ENCODE measurements at places on chromosomes 4 and X.

DNA sequence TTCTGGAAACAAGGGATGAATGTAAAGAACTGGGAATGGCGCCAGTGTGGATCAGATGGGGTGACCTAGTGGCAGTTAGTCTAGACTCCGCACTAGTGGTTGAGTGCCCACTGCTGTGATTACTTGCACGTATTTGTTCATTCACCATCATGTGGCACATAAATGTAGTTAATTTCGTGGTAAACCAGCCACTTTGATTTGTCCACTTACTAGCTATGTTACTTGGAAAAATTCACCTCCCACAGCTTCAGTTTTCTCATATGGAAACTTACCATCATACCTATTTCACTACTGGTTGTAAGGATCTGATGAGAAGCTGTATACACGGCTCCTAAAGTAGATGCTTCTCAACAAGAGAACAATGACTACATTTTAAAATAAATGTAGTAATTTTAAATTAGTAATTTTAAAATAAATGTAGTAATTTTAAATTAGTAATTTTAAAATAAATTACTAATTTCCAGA lies 394 bp upstream of the DYNLT3 start:
- DNase-seq: no peak

DNA sequence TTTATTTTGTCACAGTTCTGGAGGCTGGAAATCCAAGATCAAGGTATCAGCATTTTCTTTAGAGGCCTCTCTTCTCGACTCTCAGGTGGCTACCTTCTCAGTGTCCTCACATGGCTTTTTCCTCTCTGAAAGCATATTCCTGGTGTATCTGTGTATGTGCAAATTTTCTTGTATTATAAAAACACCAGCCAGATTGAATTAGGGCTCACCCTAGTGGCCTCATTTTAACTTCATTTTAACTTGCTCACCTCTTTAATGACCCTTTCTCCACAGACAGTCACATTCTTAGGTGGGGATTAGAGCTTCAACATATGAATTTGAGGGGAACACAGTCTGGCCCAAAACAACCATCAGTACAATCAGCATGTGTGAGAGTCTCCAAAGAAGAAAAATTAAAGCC lies 542.4 kb upstream of the FAM241A start:
- DNase-seq: no peak

- no peak for DNase-seq
Measured at GRCh38 chrX:47595716-47596251, 13.5 kb downstream of the TIMP1 start.

- no peak for DNase-seq
Measured at GRCh38 chr4:160159457-160159856, 1056.6 kb downstream of the RAPGEF2 start.

DNA sequence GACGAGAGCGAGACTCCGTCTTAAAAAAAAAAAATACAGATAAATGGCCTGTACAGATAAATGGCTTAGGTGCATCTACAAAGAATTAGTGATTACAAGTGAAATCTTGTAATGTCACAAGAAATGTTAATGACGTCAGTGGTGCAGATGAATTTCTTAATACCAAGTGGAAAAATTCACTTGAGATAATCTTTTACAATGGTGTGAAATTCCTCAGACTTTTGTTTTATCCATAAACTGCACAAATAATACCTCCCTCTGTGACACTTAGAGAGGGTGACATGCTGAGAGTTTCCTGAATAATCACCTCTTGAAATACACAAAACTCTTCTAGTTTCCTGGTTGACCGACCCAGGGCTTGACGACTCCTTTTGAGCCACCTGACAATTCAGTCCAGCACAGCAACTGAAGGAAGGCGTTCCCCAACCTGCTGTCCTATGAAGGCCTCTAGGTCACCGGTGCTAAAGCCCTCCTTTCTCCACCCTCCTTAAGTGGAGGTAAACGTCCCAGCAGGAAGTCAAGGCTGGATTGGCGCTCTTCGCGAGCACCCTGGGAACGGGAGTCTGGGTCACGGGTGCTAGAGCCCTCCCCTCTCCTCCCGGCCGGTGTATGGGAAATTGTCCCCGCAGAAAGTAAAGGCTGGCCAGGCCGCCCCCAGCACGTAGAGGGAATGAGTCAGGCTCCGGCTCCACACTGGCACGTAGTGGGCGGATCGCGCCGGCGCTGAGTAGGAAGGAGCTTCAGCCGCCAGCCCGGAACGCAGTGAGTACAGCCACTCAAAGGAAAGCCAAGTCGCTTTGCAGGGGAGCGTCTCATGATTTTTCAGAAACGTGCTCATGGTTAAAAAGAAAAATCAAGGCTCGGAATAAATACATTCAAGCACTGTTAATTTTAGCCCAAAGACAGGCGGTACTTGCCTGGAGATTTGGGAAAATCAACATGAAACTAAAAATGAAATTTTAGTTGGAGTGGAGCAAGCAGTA lies at the start of gene TMEM144:
TSS of gene TMEM144 (plus strand) at position 662 of the 983 bp plus-strand sequence. CDS start 2,182 bp downstream, outside the sequence.
- peak; percentile 86 for DNase-seq

DNA sequence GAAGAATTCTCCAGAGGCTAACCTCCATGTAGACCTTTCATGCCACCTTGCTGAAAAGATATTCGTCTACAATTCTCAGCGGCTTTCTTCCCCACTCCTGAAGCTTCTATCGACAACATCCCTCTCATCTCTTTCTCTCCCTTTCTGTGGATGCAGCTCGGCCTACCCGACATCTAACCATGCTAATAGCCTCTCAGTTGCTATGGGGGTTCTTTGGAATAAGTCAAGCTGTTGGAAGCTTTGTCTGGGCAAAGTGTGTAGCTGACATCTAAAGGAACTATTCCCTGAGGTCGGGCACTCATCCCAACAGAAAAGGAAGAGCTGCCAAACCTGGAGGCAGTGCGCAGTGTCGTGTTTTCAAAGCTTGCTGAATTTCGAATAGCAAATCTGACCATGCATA lies 192.1 kb downstream of the RBMX2 start:
- DNase-seq: no peak

GRCh38 chr4:24274381-24274941 lies 309.9 kb downstream of the DHX15 start:
- DNase-seq: no peak

- no peak for DNase-seq
Measured at GRCh38 chrX:119427024-119427794, 28.1 kb downstream of the SLC25A43 start.

GRCh38 chrX:155645180-155645579 lies 32.4 kb upstream of the TMLHE start:
- DNase-seq: no peak

DNA sequence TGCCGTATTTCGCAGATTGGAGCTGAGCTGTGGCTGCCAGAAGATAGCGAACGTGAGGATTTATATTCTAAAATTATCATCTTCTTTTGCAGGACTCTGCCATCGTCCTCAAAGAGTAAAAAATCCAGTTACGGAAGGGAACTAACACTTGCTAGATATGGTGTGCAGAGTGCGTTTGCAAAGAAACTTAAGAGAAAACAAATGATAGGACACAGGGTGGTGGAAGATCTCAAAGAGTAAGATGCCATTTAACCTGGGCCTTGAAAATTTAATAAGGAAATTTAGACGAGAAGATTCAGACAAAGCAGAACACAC lies 566 bp downstream of the LARP7 start:
- no peak for DNase-seq

DNA sequence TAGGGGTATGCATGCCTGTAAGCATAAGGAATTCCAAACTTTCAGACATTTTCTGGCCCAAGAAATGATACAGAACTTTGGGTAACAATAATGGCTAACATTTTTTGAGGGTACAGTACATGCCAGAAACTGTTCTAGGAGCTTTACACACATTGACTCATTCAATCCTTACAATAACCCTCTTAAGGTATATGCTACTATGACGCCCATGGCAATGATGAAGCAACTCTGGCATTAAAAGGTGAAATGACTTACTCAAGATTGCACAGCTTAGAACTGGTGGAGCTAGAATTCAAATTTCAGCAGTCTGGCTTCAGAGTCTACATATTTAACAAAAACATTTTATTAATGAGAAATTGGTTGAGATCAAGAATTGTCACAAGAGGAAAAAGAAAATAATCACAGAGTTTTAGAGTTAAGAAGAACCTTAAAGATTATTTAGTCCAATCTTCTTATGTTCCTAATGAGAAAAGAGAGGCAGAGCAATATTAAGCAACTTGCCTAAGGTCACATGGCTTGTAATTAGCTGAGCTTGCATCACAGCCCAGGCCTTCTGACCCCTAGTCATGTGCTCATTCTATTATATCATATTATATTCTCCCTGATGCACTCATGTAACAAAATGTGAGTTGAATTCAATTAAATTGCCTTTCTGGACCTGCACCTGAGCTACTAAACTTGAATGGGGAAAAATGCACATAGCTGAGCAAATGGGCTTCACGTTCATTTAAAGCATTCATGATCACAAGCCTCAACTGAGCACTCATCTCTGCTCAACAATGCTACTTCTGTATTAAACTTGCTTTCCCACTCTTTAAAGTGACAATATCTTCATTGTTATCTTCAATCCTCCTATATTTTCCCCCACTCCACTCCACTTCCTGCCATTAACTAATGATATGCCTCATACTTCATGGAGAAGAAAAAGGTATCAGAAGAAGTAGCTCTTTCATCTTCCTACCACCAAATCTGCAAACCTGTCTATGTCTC lies 73.2 kb downstream of the ENOX2 start:
- no peak for DNase-seq

GRCh38 chrX:64205441-64205734 lies at the start of gene AMER1:
Gene AMER1, minus strand, starts transcription at chrX:64205708. Its CDS starts 12,422 bp downstream, at chrX:64193286.
- DNase-seq: no peak

DNA sequence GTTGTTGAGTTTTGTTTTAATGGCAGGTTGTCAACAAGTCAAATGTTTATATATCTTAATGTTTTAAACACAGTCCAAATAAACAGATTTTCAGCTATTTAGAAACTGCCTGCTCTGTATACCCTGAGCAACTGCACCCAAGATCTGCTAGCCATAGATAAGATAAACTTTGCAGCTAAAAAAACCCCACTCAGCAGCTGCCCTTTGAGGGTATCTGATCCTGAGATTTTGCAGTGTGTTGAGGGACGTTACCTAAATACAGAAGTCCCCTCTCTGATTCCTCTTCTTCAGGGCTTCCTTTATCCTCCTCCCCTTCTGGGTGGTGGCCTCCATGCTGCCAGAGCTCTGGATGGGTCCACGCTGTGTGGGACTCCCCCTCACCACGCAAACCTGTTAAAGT lies 11.0 kb upstream of the FGG start:
- no peak for DNase-seq

DNA sequence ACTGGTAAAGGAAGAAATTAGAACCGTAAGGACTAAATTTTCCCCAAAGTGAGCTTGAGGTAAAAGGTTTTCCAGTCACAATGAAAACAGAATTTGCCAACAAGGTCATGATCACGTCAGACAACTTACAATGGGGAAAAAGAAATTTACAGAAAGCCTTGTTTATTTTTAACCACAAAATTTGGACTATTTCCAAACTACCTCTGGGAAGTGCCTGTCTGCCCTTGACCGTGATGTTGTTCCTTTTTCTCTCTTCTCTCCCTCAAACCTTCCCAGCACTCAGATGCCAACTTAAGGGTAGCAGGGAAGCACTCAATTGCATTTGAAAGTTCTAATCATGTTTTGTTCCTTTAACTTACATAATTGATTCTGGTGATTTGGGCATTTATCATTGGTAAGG lies 32.5 kb downstream of the MEPE start:
- DNase-seq: no peak

DNA sequence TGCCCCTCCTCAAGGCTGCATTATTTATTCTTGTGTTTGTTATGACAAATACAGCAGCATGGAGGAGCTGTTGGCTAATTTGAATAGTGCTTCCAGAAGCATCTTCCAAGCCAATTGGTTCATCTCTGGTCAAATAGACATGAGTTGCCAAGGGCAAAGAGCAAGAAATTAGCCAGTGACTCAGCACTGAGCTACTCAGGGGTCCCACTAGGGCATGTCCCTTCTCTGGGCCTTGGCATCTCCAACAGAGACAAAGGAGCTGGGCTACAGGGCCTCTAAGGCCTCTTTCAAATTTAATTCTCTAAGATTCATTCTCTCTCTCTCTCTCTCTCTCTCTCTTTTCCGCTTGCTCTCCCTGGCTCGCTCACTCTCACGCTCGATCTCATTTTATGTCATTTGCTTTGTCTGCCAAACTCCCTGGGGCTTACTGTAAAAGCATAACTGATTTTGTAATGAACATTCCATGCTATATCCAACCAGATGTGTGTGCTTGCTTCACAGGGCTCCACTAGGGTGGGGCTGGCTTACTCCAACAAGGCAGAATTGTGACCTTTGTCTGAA lies 86.7 kb upstream of the MAGEA4 start:
- DNase-seq: peak; percentile 45

DNA sequence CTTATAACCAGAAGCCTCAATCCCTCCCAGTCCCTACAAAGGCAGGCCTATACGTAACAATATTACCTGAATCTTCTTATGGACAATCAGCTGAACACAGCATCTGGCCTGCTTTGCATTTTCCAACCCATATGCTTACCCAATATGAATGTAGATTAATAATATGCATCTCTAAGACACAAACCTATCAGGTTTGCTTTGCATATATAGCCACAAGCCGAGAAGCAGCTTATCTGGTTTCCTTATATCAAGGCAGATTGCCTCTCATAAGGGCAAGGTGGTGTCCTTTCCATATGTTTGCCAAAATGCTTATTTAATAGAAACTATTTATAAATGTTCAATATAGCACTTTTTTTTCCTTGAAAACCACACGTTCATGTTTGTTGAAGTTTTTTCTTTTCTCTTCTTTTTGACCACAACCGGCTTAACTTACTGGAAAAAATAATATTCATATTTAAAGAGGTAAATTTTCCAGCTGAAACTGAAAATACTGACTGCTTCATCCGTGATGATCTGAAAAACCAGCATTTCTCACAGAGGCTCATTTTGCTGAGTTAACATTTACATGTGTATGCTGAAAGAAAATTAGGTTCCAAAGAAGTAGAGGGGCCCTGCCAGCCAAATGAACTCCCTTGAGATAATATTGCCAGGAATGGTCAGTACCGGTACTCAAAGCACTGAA lies 3.8 kb downstream of the IL21 start:
- DNase-seq: no peak

GRCh38 chrX:25012433-25012735 lies 3.4 kb downstream of the ARX start:
- no peak for DNase-seq

DNA sequence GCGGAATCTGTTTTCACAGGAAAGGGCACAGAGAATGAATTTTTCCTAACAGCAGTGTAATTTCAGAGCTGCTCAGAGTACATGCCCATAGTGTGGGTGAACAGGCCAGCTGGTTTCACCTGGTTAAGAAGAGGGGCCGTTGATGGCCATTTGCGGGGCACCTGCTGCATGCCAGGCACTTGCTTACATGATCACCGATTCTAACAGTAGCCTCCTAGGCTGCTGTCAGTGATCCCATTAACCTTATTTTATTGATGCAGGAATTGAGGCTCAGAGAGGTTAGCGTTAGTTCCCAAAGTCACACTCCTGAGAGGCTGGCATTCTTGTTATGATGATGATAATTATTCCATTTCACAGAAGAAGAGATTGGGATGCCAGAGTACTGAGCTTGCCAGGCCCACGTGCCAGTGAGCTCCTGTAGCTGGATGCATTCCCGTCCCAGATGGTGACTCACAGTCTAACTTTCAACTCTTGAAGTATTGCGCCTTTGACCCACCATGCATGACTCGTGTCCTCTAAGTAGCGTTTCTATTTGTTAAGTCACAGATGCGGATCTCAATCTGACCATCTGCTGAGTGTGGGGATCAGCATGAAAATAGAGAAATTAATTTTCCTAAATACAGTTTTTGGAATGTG lies 76.5 kb downstream of the PSAPL1 start:
- no peak for DNase-seq
